ENCODE measurements at places on chromosomes 4 and X.
A peak's percentile ranks its signal among the peaks of the same experiment; 100 is the strongest.

- DNase-seq: no peak
These were observed 20.2 kb upstream of the CDKN2AIP start for GRCh38 chr4:183424109-183424744.

DNA sequence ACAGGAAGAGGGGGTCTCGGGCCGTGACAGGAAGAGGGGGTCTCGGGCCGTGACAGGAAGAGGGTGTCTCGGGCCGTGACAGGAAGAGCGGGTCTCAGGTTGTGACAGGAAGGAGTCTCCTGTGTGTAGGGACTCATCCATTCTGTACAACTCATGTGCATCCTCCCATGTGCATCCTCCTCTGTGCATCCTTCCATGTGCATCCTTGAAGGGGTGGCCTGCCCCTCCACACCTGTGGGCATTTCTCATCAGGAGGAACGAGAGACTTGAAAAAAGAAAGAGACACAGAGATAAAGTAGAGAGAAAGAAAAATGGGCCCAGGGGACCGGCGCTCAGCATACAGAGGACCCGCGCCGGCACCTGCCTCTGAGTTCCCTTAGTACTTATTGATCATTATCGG lies 30.2 kb upstream of the PLCXD1 start:
- no peak for DNase-seq

- no peak for DNase-seq
These were observed 332.4 kb upstream of the DMD start for GRCh38 chrX:33543757-33544156.

DNA sequence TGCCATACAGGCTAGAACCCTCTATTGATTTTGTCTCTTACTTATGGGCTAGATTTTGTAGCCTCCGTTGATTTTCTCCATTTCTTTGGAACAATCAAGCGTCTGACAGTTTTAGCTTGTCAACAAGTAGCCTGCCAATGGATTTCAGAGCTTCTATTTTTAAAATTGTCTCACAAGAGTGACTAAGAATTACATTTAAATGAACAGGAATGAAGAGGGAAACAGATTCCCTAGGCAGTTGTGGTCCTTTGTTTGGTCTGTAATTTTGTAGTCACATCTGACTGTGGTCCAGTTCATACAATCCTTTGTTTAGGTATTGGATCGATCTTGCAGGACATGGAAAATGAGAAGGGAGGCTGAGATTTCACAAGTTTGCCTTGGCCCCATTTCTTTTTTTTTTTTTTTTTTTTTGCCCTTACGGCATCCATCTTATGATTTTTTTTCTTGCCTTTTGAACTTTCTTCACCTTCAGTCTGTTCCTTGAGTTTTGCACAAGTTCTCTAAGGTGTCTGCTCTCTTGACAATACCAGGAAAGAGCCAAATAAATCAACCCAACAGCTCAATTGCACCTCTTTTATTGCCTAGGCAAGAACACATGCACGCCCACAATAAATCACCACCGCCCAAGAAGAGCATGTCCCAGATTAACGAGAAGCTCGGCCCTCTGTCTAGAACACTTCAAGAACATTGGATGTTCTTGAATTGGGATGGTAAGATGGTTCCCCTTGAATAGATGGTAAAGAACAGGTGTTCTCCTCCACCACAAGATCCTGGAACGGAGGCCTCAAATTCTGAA lies 86.5 kb upstream of the EGFL6 start:
- no peak for DNase-seq

GRCh38 chr4:38582889-38583470 lies 81.0 kb upstream of the KLF3 start:
- peak; percentile 4 for DNase-seq

DNA sequence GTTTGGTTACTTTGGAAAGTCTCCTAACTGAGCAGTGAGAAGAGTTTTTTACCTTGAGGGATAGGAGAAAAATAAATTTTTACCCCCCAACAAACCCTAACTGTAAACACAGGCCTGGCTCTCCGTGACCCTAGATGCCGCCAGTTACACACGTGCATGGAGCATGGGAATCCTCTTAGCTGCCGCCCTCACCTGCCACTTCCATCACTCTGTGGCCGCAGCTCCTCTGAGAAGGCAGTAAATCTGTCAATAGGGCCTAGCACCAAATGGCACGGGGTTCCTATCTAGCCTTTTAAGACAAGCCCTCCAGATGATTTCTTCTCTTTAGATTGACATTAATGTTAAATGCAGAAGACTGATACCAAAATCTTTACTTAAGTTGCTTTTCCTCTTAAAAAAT lies 330.3 kb upstream of the FAM241A start:
- DNase-seq: no peak

GRCh38 chrX:129992181-129992580 lies 9.7 kb downstream of the BCORL1 start:
- no peak for DNase-seq

GRCh38 chr4:110361921-110362320 lies 114.0 kb upstream of the ENPEP start:
- DNase-seq: no peak

GRCh38 chrX:48025561-48025960 lies 18.8 kb downstream of the SPACA5 start:
- DNase-seq: no peak

- no peak for DNase-seq
These were observed 7.1 kb upstream of the RGS12 start for GRCh38 chr4:3285558-3286334.

DNA sequence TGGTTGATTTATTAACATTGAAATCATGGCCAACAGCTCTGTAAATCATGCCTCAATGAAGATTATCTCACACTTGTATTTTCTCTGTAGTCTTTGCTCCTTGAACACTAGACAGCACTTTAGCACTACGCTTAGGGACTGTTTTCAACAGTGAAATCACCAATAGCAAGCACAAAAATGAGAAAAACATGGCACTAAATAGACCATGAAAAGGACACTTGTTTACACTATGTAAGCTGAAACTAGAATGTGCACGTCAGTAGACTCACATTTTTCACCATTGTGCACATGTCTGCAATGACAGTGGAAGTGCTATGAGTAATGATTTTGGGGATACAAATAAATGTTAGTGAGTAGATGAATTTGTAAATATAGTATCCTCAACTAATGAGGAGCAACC lies 3.1 kb downstream of the BMP2K start:
- DNase-seq: no peak

- DNase-seq: no peak
These were observed 27.2 kb downstream of the NOP14 start for GRCh38 chr4:2935762-2936743.

- DNase-seq: no peak
These were observed 130.8 kb upstream of the TBL1X start for GRCh38 chrX:9333873-9334560.

DNA sequence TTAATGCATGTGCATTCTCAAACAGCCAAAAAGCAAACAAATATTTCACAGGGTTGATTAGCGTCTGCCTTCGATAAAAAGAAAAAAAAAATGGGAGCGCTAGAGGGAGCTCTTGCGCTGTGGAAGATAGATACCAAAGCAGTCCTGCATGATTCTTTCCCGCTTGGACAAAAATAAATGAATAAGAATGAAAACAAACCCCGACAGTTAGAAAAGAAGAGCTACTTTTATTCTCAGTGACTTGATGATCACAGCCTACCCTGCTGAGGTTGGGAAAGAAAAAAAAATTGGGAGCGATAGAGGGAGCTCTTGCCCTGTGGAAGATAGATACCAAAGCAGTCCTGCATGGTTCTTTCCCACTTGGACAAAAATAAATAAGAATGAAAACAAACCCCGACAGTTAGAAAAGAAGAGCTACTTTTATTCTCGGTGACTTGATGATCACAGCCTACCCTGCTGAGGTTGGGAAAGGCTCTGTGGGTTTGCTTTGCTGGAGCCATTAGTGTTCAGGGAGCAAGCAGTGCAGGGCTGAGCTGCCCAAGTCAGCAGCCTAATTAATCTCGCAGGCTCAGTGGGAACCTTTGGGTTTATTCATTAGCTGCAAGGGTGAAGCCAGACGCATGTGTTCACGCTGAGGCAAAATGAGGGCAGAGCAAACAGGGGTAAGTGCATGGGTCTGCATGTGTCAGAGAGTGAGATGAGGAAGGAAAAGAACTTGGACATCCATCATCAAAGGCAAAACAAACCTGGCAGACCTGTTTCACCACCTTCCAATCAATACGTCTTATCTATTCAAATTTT lies 249.3 kb upstream of the PRKX start:
- no peak for DNase-seq

GRCh38 chr4:25050370-25051078 lies 19.8 kb upstream of the LGI2 start:
- DNase-seq: no peak

DNA sequence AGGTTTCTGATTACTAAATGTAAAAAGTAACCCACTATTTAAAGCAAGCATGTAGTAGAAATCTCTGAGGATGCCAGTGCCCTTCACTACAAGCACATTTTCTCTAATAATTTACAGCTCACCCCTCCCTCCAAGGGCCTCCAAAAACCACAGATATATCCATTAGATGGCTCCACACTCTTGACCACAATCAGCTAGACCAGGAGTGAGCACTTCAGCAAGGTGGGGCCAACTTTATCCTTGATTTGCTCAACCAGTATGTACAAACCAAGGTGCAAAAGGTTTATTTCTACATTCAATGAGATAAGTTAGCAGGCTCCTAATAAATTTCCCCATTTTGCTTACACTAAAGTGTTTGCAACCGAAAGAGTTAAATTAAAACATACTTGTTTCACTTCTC lies 35.8 kb downstream of the RFC1 start:
- DNase-seq: no peak

DNA sequence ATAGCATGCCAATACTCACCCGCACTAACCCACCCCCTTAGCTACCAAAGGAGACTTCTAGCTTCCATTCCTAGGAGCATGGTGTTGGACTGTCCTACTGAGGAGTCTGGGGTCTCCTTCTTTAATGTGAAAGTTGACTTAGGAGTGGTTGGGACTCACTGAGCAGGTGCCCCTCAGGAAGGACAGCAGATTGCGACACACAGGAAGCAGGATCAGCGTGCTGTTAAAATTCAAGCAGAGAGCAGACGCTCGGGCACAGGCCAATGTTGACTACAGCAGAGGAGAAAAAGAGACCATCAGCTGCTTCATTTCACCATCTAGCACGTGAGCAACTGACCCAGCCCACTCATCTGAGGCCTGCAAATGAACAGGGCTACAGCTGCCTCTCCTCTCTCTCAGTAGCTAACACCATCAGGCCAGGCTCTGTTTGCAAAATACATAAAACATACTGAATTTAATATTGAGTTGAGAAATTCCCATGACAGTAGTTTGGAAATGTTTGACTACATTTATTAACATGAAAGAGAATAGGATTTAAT lies 10.8 kb downstream of the NOX1 start:
- DNase-seq: no peak

GRCh38 chr4:13922873-13923645 lies 295.5 kb upstream of the BOD1L1 start:
- DNase-seq: no peak

GRCh38 chr4:54901202-54901601 lies 224.2 kb downstream of the KDR start:
- DNase-seq: no peak

DNA sequence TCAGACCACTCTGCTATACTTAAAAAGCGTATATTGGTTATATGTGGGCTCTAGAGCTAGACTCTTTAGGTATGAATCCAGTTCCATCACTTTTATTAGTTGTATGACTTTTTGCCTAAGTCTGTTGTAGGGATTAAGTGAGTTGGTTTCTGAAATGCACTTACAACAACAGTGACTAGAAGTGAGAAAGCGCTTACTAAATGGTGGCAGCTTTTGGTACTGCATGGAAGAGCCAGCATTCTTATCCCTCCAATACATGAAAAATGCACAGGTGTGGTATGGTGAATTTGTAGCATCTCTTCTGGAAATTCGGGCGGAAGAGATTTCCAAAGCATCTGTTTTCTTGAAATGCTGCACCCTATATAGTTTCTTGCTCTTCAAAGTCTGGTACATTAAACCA lies 117.1 kb downstream of the SPANXA1 start:
- no peak for DNase-seq

GRCh38 chr4:17316566-17316965 lies 195.3 kb downstream of the QDPR start:
- no peak for DNase-seq

DNA sequence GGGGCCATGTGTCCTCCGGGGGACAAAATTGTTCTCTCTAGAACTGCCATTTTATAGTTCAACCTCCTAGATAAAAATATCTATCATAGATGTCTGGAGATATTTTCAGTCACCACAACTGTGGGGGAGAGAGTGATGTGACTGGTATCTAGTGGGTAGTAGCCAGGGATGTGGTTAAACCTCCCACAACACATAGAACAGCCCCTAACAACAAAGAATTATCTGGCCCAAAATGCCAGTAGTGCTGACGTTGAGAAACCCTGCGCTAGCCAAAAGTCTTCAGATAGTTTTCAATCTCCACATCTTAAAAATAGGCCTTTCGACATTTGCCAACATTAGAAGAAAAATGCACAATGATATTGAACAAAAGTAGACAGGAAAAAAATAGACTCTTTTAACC lies 19.0 kb upstream of the SUPT20HL2 start:
- no peak for DNase-seq

GRCh38 chr4:7625071-7625470 lies 190.3 kb upstream of the PSAPL1 start:
- DNase-seq: no peak
